ENCODE measurements at places on chromosomes 3 and 15. TPM values are rescaled to one million over a fixed set of nuclear protein-coding genes. Genes with fewer than 3 reads are reported as not detected.

The DUOXA2 gene
- not detected for total RNA-seq

The FOXL2NB gene
- total RNA-seq = not detected

GRCh38 chr3:113771993-113772392 lies 25.2 kb downstream of the ATP6V1A start:
- no peak for DNase-seq

GRCh38 chr3:133115176-133115575 lies 77.0 kb downstream of the TMEM108 start:
- DNase-seq = no peak

DNA sequence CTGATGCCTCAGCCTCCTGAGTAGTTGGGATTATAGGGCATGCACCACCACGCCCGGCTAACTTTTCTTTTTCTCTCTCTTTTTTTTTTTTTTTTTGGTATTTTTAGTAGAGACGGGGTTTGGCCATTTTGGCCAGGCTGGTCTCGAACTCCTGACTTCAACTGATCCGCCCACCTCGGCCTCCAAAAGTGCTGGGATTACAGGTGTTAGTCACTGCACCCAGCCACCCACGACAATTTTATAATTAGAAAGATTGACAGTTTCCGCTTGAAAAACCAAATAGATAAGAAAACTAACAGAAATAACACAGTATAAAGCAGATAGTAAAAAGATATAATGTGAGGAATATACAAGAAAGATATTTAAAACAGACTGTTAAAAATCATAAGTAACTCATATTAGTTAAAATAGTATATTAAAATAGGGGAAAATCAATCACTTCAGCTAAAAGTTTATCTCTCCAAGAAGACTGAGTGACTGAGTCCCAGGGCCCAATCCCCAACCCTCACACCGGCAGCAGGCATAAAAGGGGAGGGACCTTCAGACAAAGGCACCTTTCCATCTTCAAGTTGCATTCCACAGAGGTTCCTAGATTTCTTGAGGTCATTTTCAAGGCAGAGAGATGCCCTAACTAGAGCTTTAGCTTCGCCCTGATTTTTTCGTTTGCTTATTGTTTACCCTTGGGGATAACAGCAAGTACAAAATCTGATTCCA lies 1.4 kb upstream of the WHAMM start:
- DNase-seq = no peak

DNA sequence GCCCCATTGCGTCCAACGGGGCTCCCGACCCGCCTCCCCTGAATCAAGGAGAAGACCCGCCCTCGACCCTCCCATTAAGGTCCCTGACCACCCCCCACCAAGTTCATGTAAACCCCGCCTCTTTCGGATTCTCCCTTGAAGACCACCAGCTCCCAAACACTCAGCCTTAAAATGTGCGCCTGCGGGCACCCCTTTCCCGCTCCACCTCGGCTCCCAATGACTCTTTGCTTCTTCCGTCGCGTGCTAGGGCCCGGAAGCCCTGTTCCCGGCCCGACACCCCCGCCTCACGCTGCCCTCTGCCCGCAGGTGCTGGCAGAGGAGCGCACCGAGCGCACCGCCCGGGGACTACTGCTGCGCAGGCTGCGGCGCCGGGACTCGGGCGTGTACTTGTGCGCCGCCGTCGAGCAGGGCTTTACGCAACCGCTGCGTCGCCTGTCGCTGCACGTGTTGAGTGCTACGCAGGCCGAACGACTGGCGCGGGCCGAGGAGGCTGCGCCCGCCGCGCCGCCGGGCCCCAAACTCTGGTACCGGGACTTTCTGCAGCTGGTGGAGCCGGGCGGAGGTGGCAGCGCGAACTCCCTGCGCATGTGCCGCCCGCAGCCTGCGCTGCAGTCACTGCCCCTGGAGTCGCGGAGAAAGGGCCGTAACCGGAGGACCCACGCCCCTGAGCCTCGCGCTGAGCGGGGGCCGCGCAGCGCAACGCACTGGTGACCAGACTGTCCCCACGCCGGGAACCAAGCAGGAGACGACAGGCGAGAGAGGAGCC lies 2.7 kb upstream of the LSMEM2 start:
- no peak for DNase-seq

GRCh38 chr3:40427045-40427669 lies 30.0 kb upstream of the RPL14 start:
- DNase-seq = no peak

DNA sequence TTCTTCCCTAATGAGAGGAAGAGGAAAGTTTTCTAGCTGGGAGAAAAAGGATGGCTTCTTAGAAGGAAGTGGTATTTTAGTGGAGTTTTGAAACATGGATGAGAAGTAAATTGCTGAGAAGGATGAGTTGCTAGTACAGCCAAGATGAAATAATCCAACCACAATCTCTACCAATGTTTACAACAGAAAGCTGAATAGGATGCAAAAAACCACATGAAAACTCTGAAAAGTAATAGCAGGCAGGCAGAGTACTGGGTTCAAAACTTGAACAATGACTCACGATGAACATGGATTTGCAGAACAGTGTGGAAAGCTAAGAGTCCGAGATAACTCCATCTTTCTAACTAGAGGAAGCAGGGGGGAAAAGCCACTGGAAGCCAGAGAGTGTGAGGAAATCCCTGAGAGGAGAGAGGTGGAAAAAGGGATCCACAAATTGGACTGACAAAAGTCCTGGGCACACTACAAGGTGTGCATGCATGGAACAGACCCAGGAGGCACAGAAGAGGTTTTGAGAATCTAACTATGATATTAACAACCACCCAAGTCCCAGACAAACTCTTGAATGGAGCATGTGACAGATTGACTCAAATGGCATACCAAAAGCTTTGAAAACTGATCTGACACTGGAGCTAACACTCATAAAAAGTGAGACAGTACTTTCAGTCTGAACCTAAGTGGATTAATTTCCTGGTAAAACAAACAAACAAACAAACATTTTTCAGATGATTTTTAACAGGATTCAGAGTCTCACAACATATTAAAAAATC lies 76.7 kb downstream of the ST6GAL1 start:
- DNase-seq = peak; percentile 7

- DNase-seq = no peak
Measured at GRCh38 chr3:184037816-184038215, 6.3 kb downstream of the HTR3D start.

DNA sequence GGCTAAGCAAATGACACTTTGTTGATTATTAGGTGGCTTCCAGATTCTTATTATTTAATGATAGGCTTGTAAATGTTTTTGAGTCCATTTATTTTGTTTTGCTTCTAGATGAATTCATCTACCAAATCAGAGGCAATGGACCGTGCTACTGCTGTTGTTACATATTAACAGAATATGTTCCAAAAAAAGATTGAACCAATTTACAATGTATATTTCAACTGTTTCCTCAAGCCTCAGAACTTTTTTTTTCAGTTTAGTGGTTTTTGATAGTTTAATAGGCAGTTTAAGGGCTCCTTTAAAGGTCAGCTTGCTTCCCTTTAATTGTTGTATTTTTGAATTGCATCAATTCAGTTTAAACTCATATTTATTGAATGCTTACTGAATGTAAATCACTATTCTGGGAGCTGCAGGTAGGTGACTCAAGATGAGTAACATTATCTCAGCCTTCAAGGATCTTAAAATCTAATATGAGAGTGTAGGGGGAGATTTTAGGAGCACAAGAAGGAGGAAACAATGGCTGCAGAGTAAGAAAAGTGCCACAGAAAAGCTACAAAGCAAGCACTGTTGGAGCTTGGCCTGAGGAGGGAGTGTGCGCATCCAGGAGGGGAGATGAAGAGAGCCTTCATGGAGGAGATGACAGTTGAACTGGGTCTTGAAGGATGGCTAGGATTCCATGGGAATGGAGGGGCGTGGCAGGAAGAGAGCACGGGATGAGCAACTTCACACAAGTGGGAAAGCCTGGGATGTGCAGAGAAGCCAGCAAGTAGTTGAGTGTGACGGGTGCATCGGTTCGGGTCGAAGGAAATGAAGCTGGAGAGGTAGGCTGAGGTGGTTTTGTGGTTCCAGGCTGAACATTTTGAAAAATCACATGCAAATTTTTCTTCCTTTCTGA lies 14.7 kb downstream of the MAP2K1 start:
- no peak for DNase-seq

DNA sequence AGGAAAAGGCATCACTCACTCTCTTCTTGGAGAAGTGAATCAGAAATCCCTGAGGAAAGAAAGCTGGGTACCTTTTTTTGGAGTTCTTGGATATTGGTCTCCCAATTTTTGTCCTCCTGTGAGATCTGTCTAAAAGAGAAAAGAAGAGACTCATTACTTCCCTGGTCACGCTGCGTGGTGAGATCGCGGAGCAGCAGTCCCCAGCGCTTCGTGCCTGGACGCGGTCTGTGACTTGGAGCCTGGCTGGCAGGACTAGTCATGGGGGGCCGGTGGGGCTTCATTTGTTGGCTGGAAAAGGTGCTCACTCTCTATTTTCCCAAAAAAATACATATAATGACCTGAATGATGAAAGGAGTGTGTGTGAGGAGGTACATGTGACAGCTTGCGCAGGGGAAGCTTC lies 144.0 kb downstream of the OCA2 start:
- DNase-seq = no peak
